ENCODE measurements at places on chromosomes 3 and 15.

- no peak for DNase-seq
Observed at GRCh38 chr3:125202197-125202596, 10.4 kb downstream of the SLC12A8 start.

- DNase-seq: no peak
Observed at GRCh38 chr3:59850417-59850816, 800.6 kb upstream of the CFAP20DC start.

DNA sequence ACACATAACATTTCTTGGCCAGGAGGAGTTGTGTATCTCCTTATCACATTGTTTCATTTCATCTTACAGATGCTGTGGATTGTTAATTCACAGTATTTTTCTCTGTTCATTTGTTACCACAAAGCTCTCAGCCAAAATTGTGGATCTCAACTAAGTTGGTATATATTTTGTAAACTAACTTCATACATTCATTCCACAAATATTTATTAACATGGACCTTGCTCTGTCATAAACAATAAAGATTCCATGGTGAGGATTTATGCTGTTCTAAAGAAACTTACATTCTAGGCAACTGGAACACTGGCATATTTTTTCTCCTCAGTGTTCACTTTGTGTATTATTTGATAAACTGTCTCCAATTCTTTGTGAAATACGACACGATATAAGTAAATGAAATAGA, 268.8 kb downstream of the CNTN3 start:
- DNase-seq: no peak

GRCh38 chr3:191066669-191067068, 132.4 kb upstream of the OSTN start:
- no peak for DNase-seq

DNA sequence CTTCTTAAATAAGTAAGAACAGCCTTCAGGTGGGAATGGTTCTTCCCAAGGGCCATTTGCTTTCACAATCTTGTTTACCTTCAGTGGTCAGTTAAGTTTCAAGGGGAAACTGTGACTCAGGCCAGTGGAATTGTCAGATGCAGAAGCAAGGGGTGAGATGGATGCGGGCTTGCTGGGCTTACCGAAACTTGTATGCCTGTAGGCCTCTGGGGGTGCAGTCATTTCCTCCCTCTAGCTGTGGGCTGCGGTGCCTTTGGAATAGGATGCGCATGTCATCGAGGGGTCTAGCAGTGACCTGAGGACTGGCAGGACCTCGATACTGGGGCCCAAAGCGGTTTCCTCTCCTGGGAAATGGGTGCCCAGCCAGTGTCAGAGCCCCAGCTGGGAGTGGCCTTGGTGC, 121.6 kb downstream of the EEFSEC start:
- no peak for DNase-seq

DNA sequence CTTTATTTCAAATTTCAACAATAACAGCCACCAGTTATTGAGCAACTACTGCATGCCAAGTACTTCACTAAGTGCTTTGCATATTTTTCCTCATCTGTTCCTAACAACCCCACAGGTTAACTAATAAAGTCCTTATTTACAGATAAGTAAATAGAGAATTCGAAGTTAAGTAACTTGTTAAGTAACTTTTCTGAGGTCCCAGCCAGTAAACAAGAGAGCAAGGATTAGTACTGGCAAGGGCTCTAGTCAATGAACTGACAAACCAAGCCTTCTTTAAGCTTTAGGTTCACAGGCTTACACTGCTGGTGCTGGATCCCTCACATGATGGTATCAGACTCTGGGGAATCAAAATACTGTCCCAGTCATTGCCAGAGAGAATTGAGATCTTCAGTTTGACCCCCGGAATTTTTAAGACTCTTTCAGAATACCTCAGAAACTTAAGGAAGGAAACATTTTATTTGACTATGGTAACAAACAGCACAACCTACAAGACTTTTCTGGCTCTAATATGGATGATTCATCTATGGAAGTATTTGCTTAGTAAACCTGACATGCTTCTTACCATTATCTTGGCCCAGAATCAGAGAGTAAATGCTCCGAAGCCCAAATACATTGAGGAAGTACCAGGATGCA, 16.5 kb downstream of the EMC3 start:
- no peak for DNase-seq

- no peak for DNase-seq
Observed at GRCh38 chr3:104763007-104763406, 603.7 kb upstream of the ALCAM start.

- peak; percentile 69 for DNase-seq
Observed at GRCh38 chr3:182740710-182741109, 52.6 kb upstream of the ATP11B start.

- DNase-seq: no peak
Observed at GRCh38 chr3:168157099-168157700, 61.5 kb upstream of the GOLIM4 start.

- DNase-seq: no peak
Observed at GRCh38 chr15:98076021-98076816, 115.7 kb downstream of the ARRDC4 start.

DNA sequence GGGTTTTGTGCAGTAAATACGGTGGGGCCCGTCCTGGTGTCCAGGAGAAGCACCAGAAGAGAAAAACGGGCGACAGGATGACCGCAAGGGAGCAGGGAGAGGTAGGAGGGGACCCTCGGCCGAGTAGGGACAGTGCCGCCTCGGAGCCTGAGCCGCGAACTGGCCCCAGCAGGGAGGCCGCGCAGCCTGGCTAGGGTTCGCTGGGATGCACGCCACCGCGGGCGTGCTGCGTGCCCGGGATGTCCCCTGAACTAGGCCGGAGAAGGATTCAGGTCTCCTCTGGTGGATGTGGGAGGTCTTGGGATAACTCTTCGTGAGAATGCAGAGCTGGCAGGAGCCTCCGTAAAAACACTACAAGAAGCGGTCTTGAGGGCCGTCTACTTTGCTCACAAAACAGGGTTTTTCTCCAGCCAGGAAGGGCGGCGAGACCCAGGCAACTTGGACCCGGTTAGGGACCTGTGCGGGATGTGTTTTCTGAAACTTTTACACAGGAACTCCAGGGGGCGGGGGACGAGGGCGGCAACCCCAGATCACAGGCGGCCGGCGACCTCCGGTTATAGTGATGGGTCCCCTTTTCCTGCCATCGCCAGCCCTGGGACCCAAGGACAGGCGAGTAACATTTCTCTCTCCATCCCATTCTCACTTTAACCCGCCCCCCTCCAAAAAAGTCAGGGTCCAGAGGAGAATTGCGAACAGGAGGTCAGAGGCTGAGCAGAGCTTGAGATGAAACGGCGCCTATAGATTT, 35.5 kb downstream of the NR2F2 start:
- no peak for DNase-seq

- DNase-seq: no peak
Observed at GRCh38 chr15:88695691-88696251, 57.0 kb downstream of the ISG20 start.

All from colonic mucosa (tissue), 4 donors.